ENCODE measurements at places on chromosomes 12 and 14.

- no peak for DNase-seq
Measured at GRCh38 chr12:19751078-19751477, 311.8 kb downstream of the AEBP2 start.

DNA sequence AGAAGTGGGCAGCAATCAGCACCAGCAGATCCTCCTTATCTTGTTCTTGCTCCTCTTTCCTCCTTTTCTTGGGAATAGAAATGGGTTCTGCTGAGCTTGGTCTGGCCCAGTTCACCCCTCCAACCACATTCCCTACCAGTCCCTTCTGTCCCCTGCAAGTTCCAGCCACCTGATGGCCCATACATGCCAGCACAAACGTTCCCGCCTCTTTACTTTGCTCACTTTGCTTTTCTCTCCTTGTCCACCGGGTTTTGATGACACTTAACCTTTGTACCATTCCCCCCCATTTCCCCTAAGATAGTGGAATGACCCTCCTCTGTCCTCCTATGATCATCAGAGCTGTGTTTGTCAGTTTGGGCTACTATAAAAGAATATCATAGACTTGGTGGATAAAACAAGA is 23.4 kb upstream of the EML1 start:
- DNase-seq = no peak

- DNase-seq = peak; percentile 59
Measured at GRCh38 chr14:74913986-74914573, 9.0 kb downstream of the RPS6KL1 start.

- no peak for DNase-seq
Measured at GRCh38 chr12:40225337-40225983, 663 bp downstream of the LRRK2 start.

DNA sequence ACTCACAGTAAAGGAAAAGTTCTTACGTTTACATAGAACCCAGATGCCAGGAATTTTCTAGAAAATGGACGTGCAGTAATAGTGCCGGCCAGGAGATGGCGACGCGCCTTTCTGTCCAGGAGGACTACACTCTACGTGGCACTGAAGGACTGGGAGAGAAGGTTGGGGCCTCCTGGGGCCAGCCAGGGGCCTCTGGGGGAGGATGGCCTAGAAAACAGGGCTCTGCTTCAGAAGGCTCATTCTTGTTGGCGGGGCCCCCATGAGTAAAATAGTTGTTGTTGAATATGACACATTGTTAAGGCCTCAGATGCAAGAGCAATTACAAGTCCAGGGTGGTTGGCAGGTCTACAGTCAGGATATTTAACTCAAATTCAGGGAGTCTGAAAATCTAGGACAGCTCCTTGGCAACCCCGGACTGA is 120.1 kb upstream of the MAX start:
- peak; percentile 85 for DNase-seq

DNA sequence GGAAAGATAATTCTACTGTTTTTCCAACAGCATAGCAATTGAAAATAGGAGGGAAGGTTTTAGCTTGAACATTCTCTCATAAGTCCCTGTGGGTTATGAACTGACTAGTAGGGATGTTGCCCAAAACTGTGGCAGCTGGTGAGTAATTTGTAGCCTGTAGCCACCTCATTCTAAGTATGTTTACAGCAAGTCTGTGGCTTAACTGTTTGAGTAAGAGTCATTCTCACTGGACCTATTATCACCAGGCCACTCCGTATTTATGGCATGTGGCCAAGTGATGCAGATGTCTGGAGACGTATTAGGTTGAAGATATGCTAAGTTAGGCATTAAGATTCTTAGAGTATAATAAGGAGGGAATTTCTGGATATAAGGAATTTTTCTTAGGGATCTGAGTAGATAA is 458.3 kb downstream of the ETNK1 start:
- no peak for DNase-seq

GRCh38 chr14:55884819-55885218 is 233.4 kb upstream of the PELI2 start:
- DNase-seq = no peak

- no peak for DNase-seq
Measured at GRCh38 chr12:14656846-14657245, 39.6 kb downstream of the GUCY2C start.

GRCh38 chr14:45698462-45699134 is 445.6 kb upstream of the MIS18BP1 start:
- no peak for DNase-seq

- DNase-seq = no peak
Measured at GRCh38 chr14:77543637-77544334, 45.2 kb upstream of the ISM2 start.

DNA sequence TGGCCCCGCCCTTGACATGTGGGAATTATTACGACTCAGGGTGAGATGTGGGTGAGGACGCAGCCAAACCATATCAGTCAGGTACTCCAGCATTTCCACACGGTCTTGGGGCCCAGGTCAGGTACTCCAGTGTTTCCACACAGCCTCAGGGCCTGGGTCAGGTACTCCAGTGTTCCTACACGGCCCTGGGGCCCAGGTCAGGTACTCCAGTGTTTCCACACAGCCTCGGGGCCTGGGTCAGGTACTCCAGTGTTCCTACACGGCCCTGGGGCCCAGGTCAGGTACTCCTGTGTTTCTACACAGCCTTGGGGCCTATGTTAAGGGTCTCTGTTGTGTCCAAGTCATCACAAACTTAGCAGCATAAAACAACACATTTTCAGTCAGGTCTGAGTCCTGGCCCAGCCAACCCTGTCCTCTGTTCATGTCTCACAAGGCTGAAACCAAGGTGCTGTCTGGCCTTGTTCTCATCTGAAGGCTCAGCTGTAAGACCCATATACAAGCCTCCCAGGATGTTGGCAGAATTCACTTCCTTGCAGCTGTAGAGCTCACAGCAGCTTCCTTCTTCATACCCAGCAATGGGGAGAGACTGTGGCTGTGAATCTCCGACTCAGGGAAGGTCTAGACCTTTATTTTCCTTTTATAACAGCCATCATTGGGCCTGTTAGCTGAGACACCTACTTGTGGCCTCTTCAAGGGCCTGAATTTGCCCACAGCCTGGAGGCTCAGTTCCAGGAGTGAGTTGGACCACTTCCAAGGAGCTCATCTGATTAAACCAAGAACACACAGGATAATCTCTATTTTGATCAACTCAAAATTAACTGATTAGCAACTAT is 107.6 kb upstream of the SFSWAP start:
- no peak for DNase-seq

GRCh38 chr12:118061873-118062843 is 1.2 kb upstream of the WSB2 start:
- peak; percentile 45 for DNase-seq

DNA sequence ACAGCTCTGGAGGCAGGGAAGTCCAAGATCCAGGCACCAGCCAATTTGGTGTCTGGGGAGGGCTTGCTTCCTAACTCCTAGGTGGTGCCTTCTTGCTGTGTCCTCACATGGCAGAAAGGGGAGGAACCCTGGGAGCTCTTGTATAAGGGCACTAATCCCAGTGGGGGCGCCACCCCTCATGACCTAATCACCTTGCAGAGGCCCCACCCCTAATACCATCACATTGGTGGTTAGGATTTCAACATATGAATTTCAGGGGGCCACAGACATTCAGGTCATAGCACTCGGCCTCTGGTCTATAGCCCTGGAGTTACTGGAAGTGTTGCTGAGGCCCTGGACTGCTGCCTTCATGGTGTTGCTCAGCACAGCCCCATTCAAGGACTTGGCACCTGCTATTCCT is 14.6 kb downstream of the PSMD9 start:
- no peak for DNase-seq

DNA sequence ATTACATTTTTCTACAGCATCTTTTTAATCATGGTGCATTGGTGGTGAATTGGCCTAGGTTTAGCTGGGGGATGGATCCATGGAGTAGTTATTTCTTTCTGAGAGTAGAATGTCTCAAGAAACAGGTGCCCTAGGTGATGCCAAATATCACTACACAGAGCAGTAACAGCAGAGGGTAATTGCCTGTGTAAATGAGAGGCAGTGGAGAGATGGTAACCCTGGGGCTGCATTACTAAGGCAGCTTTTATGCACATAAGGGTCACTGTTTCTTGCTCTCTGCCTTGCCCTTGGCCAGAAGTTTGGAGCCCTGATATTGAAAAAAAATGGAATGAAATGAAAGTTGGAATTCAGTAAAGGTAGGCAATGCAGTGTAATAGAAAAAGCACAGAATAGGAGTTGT is 604.0 kb downstream of the NOVA1 start:
- no peak for DNase-seq

DNA sequence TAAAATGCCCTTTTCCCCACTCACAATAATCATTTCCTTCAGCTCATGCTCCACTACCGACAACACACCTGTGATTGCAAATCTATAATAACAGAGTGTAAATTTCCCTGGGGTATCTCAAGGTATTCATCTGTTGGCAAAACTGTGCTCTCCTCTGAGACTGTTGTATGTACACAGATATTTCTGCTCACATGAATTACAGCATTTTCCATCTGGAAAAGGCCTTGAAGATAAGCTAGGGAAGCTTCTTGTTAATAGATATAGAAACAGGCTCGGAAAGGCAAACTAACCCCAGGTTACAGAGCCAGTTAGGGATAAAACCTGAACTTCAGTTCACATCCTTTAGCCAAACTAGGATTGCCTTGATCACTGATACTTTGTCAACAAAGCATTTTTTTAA is 210.4 kb upstream of the KRR1 start:
- no peak for DNase-seq

- no peak for DNase-seq
Measured at GRCh38 chr12:44459569-44459968, 416.5 kb downstream of the NELL2 start.

GRCh38 chr14:96177766-96178375 is 26.8 kb upstream of the BDKRB2 start:
- DNase-seq = no peak

GRCh38 chr12:50069539-50069938 is 12.1 kb downstream of the ASIC1 start:
- no peak for DNase-seq

- DNase-seq = no peak
Measured at GRCh38 chr14:99158150-99158549, 113.8 kb downstream of the BCL11B start.

DNA sequence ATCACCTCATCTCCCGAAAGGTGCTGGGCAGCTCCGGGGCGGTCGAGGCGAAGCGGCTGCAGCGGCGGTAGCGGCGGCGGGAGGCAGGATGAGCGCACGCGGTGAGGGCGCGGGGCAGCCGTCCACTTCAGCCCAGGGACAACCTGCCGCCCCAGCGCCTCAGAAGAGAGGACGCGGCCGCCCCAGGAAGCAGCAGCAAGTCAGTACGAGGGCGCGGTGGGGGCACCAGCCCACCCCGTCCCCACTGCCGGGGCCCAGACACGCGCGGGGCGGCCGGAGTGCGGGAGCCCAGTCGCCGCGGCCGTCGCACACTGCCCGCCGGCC is 862 bp downstream of the HMGA2 start:
- no peak for DNase-seq

DNA sequence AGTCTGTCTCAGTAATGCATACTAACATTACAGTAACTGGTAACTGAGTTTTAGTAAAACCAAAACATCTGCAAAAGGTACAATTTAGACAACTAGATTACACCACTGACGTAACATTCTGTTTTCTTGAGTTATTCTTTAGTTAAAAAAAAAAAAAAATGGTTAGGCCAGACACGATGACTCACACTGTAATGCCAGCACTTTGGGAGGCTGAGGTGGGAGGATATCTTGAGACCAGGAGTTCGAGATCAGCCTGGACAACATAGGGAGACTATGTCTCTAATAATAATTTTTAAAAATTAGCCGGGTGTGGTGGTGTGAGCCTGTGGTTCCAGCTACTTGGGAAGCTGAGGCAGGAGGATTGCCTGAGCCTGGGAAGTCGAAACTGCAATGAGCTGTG is 34.1 kb downstream of the AP5M1 start:
- DNase-seq = no peak

- DNase-seq = no peak
Measured at GRCh38 chr12:24890048-24890803, 58.7 kb downstream of the BCAT1 start.

DNA sequence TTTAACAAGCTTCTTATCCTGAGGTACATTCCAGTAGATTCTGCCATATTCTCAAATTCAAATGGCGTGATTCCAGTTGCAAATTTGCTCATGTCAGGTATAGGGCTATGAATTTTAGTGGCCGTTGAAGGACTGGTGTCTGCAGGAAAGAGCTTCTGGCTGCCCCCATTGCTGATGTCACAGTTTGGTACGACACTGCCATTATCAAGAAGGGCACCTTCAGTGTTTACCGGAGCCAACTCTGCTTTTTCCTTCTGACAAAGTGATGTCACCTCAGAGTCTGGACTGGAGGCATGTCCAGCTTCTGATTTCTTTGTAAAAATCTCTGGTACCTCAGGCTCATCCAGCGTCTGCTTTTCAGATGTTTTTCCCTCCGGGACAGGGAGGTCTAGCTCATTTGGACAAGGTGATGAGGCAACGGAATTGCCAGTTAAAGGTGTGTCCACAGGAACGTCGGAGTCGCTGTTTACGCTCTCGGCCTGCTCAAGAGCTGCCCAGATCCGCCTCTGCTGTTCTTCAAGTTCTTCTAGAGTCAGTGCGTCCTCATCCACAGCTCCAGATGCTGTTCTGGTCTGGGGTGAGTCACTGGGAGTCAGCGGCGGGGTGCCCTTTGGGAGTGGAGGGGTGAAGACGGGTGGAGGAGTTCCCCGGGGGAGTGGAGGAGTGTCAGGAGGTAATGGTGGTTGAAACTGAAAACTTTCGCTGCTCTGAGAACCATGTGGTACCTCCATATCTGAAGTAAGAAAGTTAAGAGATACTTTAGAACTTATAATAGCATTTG is 27.0 kb downstream of the ZCCHC8 start:
- DNase-seq = no peak

DNA sequence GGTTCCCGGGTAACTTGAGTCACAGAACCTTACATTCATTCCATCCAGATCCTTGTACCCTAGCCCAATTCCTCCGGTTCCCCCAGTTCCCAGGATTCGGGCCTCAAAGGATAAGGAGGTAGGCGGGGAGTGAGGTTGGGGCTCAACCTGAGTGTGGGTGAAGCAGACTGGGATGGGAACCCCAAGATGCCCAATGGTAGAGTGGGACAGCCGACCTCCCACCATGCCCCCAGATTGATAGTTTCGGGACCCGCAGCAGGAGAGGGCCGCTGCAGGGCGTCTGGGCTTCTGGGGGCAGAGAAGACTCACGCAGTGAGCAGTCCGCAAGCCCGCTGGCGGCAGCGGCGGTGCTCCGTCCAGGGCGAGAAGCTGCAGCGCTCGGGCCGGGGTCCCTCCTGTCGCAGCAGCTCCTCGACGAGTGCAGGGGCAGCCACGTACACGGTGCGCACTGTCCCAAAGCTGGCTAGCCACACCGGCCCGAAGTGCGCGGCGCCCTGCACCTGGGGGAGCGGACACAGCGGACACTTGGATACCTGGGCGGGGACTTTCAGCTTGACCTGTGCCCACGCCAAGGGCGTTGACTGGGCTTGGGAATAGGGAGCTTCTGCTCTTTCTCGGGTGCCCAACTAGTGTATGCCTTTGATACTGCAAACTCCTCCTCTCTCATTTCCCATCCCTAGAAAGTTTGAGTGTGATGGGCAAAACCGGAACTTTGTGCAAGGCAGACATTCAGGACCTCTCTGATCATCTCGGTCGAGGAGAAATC is 997 bp downstream of the CYP27B1 start:
- no peak for DNase-seq

GRCh38 chr12:88108021-88108420 is 33.9 kb downstream of the CEP290 start:
- DNase-seq = no peak
